ENCODE measurements at places on chromosomes 1 and 21.

- no peak for DNase-seq
Measured at GRCh38 chr1:179549368-179549700, 26.4 kb downstream of the NPHS2 start.

GRCh38 chr21:38858026-38858811 lies 52.5 kb downstream of the ETS2 start:
- no peak for DNase-seq

- no peak for DNase-seq
Measured at GRCh38 chr1:221164029-221164428, 284.8 kb downstream of the HLX start.

DNA sequence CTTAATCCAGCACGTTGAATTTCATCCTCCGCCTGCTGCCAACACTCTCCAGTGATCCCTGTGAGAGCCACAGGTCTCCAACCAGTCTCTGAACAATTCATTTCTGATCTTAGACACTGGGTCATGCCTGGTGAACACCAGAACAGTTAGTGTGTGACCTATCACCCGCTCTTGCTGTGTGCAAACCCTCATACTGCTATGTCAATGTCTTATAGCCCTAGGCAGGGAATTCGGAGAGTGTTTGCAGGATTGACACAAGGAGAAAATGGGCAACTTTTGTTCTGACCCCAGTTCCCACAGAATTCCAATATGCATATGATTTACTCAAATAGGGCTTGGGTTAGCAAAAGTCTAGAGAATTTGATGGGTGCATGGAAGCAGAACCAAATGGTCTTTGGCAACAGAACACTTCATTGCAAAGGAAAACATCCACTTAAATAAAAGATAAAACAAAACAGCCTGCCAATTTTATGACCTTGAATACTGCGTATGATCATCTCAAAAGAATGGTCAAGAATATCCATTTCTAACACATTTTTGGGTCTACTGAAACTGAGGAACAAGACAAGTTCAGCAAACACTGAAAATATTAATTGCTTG lies 23.0 kb upstream of the GUCA2B start:
- peak; percentile 40 for DNase-seq

- DNase-seq, result no peak
Measured at GRCh38 chr1:14604414-14604813, 5.9 kb downstream of the KAZN start.

- no peak for DNase-seq
Measured at GRCh38 chr1:166384948-166385347, 218.1 kb upstream of the FAM78B start.

GRCh38 chr1:186982116-186982515 lies 153.4 kb downstream of the PLA2G4A start:
- DNase-seq, result no peak

- DNase-seq, result no peak
Measured at GRCh38 chr21:35648512-35648911, 411.8 kb downstream of the SETD4 start.

- DNase-seq, result no peak
Measured at GRCh38 chr1:219446288-219446687, 166.6 kb downstream of the ZC3H11B start.

GRCh38 chr1:222347627-222348026 lies 200.3 kb downstream of the HHIPL2 start:
- DNase-seq, result no peak

DNA sequence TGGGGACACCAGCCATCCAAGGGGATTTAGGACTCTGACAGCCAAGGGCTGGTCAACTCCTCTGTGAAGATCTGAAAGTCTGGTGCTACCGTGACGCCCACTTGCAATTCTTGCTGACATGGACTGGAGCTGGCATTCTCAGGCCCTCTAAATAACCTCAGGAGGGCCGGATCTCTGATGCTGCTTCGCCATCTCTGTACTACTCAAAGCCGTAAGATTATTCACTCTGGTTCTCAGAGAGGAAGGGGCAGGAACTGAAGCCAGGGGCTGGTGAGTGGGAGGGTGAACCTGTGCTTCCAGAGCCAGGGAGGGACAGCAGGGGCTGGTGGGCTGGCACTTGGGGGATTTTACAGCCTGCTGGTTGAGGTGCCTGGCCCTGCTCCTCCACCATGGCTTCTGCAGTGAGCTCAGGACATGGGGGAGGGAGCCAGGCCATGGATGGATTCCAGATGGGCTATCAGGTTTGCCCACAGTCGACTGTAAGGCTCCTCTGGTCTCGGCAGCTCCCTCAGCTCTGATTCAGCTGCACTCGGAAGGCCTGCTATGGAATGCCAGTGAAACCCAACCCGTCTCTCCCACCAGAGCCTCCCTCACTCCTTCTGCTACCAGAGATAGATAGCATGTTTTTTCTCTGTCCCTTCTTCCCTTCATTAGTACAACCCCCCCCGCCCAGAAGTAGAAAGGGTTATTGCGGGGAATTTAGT lies 84.5 kb downstream of the PLXNA2 start:
- no peak for DNase-seq

DNA sequence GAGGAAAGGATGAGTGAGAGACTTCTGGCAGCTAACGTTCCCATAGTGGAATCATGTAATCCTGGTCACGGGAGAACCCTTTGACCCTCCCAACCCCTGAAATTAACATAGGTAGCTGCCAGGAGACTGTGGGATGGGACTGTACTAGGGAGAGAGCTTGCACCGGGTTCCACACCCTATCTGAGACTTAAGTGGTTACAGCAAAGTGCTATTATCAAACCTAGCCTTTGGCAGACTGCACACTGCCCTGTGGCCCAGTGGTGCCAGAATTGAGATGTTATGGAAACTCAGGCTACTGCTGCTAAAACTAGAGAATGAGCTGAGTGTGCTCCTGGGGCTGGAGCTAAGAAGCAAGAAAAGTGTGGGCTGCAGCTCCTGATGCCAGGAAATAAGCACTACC lies 79.6 kb upstream of the PDC start:
- no peak for DNase-seq

Measured in thyroid gland (tissue), 4 donors.